Stimulated activated CD4-positive, alpha-beta T cell treated with anti-CD3 and anti-CD28 coated beads, Interleukin-15, amount 100 ng/mL, for 1 hour (primary cell): ENCODE measurements at places on chromosomes 5 and 9.

DNA sequence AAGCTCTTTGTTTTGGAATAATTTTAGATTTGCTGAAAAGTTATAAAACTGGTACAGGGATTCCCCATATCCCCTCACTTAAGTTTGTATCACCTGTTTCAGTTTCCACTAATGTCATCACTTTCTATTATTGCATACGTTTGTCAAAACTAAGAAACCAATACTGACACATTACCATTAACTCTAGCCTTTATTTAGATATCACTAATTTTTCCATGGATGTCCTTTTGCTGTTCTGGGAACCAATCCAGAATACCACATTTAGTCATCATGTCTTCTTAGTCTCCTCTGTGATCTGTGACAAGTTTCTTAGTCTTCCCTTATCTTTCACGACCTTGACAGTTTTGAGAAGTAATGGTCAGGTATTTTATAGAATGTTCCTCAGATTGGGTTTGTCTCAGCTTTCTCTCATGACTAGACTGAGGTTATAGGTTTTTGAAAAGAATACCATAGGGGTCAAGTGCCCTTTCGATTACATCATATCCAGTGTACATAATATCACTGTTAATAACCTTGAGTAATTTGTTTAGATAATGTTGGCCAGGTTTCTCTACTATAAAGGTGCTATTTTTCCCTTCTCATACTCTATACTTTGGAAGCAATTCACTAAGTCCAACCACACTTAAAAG, 51.9 kb upstream of the NMUR2 start:
- no peak for DNase-seq

- DNase-seq: no peak
These were observed 14.7 kb upstream of the CCIN start for GRCh38 chr9:36154331-36154952.

DNA sequence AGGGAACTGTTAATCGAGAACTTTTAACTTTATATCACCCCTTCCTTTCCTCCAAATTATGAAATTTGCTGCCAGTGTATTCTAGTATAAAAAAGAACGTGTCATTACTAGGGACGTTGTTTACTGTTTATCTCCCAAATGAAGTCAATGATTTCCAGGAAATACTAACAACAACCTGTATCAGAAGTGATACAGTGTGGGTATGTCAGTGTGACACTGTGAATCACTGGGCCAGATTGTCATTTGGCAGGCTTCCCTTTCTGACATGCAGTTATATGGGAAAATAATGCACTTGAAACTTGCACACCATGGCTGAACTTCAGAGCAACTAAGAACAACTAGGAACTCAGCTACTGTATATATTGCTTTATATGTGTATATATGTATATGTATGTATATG, 12.6 kb downstream of the ZNF462 start:
- DNase-seq: no peak

DNA sequence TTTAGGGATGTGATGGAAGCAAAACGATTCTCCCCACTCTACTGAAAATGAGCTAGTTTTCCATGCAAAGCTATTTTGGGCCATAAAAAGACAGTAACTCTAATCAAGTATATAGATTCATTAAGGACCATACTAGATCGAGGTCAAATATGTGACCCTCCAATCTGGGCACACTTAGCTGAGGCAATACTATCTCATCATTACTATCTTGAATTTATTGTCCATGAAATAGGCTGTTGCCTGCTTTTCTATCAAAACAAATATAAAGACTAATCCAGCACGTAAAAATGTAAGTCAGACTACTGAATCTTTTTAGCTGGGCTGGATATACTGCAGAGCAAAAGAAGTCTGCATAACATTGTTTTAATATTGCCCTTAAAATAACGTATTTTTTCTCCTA, 943.1 kb downstream of the NR2F1-AS1 start:
- no peak for DNase-seq

GRCh38 chr9:131854896-131855613, 115.2 kb upstream of the RAPGEF1 start:
- no peak for DNase-seq

DNA sequence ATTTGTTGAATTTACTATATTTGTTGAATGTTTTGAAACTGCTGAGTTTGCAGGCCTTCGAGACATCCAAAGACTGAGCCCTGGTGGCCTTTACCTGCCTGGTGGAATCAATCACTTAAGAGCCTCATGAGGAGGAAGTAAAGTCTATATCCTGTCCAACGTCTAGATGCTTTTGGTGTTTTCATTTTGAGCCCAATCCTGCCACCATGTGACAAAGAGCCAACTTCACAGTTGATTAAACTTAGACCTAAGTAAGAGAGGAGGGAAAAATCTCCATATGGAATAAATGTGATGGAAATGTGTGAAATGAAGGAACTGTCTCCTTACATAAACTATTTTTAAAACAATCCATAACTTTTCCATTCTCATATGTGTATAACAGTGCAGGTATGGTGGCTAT, 220.1 kb downstream of the PRR16 start:
- no peak for DNase-seq

- DNase-seq: peak; percentile 52
These were observed 85.2 kb upstream of the ZBTB43 start for GRCh38 chr9:126719618-126720031.

DNA sequence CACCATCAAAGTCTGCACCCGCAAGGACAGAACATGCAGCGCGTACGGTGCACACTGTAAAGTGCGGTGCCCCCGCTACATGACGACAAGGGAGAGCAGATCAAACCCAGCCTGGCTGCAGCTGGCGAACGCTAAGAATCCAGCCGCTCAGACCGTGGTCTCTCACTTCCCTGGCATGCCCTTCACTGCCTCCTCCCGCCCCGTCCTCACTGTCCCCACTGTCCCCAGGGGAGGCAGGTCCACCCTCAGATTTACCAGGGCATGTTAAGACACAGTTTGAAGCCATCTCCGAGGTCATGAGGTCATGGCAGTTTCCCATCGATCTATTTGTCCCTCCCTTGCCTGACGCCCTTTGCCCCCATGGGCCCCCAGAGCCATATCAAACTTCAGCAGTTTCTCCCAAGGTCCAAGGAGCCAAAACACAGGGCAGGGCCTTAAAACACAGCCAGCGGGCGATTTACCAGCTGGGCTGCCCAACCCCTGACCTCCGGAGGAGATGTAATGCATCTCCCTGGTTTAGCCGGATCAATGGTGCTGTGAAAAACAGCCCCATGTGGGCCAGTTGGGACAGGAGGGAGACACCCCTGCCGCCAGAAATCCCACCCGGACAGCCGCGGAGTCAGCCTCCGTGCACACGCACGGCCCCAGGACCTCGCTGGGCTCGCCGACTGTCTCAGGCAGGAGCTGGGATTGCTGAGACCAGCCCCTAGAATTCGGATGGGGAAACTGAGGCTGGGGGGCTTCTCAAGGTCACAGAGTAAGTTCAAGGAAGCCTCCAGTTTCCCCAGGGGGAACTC, 52.3 kb upstream of the FUBP3 start:
- no peak for DNase-seq

GRCh38 chr5:180606215-180606785, 15.0 kb upstream of the SCGB3A1 start:
- no peak for DNase-seq

DNA sequence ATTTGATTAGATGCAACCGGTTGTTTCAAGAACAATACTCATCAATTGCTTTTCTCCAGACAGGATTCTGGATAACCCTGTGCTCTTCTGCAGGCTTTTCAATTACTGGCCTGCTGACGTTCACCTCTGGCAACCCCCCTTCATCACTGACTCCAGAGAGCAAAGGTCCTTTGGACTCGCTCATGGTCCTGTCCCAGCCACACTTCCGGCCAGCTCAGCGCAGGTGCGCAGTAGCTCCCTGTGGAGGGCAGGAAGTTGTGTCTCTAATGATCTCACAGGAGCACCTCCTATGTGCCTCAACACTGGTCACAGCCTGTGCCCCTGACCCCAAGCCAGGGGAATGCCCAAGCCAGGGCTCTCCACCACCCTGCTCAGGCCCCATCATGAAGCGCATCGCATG, 44.0 kb downstream of the OLFM1 start:
- DNase-seq: no peak

- DNase-seq: no peak
These were observed 70.0 kb upstream of the CDH10 start for GRCh38 chr5:24714746-24715145.

DNA sequence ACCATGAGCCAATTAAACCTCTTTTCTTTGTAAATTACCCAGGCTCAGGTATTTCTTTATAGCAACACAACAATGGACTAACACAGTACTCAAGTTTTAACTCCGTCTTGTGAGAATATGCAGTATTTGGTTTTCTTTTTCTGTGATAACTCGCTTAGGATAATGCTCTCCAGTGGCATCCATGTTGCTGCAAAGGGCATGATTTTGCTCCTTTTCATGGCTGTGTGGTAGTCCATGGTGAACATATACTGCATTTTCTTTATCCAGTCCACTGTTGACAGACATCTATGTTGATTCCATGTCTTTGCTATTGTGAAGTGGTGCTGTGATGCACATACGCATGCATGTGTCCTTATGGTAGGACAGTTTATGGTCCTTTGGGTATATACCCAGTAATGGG, 10.9 kb downstream of the VPS13A start:
- DNase-seq: no peak

DNA sequence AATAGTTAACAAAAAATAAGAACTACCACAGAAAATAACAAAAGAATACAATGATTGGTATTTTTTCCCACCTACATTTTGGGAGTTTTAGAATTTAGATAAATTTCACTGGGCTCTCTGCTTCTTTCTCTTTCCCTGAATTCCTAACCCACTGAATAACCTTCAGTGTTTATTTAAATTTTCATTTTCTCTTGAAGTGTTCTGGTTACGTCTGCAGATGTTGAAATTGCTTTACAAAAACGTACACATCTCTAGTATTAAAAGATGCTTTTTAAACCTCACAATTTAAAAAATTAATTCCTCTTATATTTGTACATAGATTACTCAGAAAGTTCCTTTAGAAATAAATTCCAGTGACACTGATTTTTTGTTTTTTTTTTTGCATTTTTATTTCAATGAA, 158.7 kb upstream of the TUT7 start:
- no peak for DNase-seq

GRCh38 chr9:20557890-20558565, 64.3 kb downstream of the MLLT3 start:
- DNase-seq: no peak

- DNase-seq: no peak
These were observed 3.1 kb upstream of the EEIG1 start for GRCh38 chr9:127983847-127984289.

GRCh38 chr9:128056887-128057723, 10.0 kb downstream of the NAIF1 start:
- no peak for DNase-seq

DNA sequence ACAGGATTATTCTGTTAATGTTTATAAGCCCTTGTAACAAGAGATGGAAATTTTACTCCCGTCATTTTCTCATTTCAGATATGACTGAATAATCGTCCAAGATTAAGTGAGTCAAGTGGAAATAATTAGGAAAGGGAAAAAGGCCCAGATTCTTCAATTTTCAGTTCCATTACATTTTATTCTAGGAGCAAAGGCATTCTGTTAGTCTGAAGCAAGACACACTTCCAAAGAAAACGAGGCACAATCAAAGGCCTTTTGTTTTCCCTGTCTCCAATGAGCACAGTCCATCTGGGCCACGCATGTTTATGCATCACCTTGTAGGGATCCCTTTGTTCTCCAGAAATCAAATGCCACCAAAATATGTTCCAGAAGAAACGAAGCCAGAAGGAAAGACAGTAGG, 382.9 kb upstream of the RFX3 start:
- no peak for DNase-seq

GRCh38 chr5:75471193-75471592, 40.2 kb downstream of the CERT1 start:
- DNase-seq: no peak

- DNase-seq: no peak
These were observed 9.8 kb downstream of the SLC31A2 start for GRCh38 chr9:113160571-113160970.

GRCh38 chr5:135266303-135266635, 132.8 kb downstream of the MACROH2A1 start:
- DNase-seq: no peak

- DNase-seq: no peak
These were observed 3.8 kb downstream of the SELENOP start for GRCh38 chr5:42807722-42808447.

GRCh38 chr5:88661806-88662207, 221.2 kb downstream of the MEF2C start:
- DNase-seq: no peak

DNA sequence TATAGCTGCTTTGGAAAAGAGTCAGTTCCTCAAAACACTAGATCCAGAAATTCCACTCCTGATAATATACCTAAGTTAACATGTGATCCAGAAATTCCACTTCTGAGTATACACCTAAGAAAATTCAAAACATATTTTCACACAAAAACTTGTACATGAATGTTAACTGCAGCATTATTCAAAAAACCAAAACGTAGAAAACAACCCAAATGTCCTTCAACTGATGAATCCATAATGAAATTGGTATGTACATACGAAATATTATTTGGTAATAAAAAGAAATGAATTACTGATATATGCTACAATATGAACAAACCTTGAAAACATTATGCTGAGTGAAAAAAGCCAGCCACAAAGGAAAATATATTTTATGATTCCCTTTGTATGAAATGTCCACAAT, 16.5 kb upstream of the AFF4 start:
- no peak for DNase-seq

GRCh38 chr9:101014566-101014965, 14.0 kb upstream of the PLPPR1 start:
- DNase-seq: no peak

GRCh38 chr9:132447902-132448301, 37.9 kb downstream of the CFAP77 start:
- DNase-seq: no peak

DNA sequence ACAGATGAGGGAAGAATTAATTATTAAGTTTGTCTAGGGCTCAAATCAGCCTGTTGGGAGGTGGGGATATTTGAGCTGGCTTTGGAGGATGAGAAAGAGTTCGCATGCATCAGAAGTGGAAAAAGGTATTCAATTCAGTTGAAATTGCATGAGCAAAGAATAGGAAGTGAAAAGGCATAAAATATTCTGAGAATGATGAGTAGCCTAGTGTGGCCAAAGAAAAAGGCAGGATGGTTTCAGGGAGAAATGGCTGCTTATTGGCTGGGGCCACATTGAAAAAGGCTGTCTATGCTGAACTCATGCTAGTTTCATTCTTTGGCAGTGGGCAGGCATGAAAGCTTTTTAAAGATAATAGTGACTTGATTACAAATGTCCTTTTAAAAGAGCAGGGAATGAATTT, 235.4 kb upstream of the RIOK2 start:
- no peak for DNase-seq

DNA sequence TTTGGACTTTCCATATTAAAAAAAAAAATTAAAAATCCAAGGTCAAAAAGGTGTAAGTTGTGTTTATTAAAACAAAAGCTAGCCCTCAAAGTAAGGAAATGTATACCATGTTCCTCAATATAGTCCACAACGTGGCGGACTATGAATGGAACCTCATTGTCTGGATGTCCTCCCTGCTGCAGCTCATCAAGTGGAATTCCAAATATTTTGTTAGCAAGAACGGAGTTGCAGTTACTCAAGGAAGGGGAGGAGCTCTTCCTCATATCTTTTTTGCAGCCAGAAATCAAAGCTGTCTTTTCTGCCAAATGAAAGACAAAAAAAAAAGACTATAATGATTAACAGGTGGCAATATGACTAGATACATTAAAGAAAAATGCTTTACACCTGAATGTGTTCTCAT, 14.0 kb downstream of the FAM13B start:
- no peak for DNase-seq

- no peak for DNase-seq
These were observed 271.2 kb downstream of the EDIL3 start for GRCh38 chr5:84113246-84114105.

GRCh38 chr9:35107297-35108290, 4.7 kb upstream of the STOML2 start:
- DNase-seq: no peak
